ENCODE measurements at places on chromosomes 11 and 22.

DNA sequence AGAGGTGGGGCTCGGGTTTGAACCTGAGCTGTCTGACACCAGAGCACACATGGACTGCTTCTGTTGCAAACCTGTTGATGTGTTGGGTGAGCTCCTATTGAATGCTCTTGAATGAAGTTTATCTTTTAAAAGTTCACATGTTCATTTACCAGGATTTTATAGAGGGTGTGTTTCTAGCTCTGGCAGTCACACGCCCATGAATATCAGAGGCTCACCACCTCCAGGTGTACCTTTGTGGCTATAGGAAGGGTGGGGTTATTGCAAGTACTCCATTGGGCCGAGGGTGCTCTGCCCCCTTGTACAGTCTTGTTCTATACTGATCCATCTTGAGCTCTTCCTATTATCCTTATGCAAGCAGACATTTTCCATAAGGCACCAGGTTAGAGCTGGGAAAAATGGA, 9.2 kb downstream of the ENDOD1 start:
- DNase-seq: no peak

GRCh38 chr11:130871616-130872015, 44.7 kb downstream of the SNX19 start:
- no peak for DNase-seq

- no peak for DNase-seq
These were observed 58.0 kb downstream of the FAR1 start for GRCh38 chr11:13726456-13726855.

DNA sequence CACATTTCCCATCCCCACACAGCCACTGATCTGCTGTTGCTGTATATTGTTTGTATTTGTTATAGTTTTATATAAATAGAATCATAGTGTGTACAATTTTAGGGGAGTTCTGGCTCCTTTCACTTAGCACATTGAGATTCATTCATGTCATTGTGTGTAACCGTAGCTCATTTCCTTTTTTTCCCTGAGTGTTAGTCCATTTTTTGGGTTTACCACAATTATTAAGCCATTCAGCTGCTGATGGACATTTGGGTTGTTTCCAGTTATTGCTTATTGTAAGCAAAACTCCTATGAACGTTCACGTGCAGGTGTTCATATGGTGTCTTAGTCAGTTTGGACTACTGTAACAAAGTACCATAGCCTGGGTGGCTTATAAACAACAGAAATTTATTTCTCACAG, 33.6 kb upstream of the ADORA2A start:
- DNase-seq: no peak

DNA sequence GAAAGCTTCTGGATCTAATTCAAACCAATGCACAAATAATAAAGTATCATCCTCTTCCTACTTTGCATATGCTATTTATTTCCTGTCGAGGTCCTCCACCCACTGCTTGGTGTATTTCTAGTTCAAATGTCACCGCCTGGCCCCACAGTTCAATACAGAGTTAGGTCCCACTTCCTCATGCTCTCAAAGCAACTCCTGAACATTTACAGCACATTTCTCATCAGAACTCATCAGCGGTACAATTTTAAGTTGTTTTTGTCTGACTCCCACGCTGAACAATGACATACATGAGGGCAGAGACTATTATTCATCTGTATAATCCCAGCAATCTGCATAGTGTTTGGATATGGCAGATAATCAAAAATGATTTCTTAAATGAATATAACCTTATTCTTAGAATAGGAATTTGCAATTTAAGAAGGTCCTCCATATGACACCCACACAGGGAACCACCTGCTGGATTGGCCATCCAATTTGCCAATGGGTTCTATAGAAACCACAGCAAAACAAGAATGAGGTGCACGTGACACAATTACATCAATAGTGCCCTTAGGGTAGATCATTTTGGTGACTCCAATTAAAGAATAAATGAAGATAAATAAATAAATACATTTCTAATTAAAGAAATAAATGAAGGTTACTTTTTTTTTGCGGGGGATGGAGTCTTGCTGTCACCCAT, 54.2 kb downstream of the SLC25A17 start:
- DNase-seq: no peak

- DNase-seq: no peak
These were observed 18.2 kb downstream of the NCR3LG1 start for GRCh38 chr11:17369684-17370243.

- no peak for DNase-seq
These were observed 88.3 kb downstream of the EFCAB6 start for GRCh38 chr22:43723816-43724215.
